Stimulated activated CD4-positive, alpha-beta T cell treated with anti-CD3 and anti-CD28 coated beads, Interleukin-15, amount 100 ng/mL, for 1 hour (primary cell): ENCODE measurements at places on chromosomes 1 and 21.
A peak's percentile ranks its signal among the peaks of the same experiment; 100 is the strongest.

DNA sequence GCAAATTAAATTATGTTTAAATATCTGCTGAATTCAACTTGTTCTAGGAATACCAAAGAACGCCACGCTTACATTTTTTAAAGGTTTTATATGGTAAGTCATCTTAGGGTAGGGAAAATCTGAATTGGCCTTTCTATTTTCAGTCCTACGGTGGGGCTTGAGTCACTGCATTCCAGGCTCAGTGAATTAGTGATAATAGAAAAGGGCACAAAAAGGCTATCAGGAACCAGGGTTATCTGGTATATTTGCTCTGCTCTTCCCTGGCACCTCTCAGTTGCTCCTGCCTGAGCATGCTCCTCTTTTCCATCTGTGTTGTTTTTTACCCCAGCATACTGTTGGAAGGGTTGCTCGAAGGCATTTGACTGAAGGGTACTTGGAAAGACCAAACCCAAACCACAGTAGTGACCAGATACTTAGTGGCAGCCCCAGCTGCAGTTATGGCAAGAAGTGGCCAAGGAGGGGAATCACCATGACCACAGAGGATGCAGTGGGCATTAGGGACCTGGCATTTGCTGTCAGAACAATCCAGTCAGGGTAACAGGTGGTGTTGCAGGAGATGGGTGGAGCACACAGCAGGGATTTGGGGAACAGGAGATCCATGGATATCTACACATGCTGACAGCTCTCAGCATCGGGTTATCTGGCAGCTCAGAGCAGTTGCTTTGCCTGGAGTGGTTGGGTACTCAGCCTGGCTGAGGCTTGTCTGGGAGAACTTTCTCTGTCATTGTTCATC, 2.3 kb downstream of the OVAAL start:
- no peak for DNase-seq

DNA sequence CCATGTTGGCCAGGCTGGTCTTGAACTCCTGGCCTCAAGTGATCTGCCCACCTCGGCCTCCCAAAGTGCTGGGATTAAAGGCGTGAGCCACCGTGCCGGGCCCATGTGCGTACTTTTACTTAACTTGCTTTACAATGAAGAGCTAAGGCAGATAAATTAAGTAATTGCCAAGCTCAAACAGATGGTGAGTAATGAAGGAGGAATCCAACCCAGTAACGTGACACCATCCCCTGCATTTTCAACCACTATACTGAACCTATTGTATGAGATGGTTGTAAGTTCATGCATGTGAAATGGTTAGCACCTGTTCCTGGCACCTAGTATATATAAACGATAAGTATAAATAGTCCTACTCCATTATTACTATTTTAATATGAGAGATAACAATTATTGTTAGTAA, 588.0 kb upstream of the BEND5 start:
- DNase-seq, result no peak

GRCh38 chr1:202365092-202365815, 16.8 kb downstream of the PPP1R12B start:
- no peak for DNase-seq

GRCh38 chr1:20821466-20821865, 34.4 kb upstream of the HP1BP3 start:
- no peak for DNase-seq

DNA sequence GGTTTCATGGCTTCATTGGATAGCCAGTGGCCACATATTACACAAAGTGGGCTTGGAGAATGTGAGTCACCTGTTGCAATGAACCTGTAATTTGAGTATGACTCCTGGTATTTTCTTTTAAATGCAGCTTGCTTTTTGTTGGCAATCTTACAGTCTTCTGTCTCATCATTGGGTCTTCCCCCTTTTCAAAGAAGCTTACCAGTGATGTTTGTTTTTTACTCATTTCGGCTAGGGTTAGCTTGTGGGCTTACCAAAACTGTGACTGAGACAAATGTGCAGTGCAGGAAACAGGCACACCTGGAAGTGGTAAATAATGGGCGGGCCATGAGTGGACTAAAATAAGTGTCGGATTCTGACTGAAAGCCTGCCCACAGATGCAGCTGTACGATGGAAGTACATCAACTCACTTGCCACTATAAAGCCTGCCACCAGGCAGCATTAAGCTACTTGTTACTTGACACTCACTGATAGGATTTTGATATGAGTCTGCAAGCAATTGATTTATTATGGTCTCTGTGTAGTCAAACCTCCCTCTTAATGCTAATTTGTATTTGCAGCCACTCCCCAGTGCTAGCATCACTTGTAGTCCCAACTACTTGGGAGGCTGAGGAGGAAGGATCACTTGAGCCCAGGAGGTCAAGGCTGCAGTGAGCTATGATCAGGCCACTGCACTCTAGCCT, 4.2 kb downstream of the HHAT start:
- DNase-seq, result peak; percentile 18

DNA sequence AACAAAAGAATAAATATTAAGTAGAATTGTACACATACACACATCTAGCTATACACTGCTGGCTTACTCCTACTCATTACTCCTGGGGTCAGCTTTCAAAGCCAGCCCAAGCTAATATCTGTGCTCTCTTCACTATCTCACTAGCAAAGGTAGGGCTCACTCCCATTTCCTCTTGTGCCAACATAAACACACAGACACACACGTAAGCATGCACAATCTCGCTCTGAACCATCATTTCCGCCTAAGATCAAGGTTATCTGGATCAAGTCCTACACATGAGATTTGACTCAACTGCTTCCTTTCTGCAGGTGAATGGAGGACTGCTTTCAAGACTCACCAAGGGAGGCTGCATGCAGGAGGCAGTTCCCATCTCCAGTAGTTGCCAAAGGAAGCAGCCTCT, 28.8 kb upstream of the MTMR11 start:
- DNase-seq, result no peak

GRCh38 chr1:76957961-76958360, 90.7 kb downstream of the ST6GALNAC5 start:
- DNase-seq, result no peak

GRCh38 chr1:197637406-197637805, 137.9 kb downstream of the DENND1B start:
- no peak for DNase-seq

DNA sequence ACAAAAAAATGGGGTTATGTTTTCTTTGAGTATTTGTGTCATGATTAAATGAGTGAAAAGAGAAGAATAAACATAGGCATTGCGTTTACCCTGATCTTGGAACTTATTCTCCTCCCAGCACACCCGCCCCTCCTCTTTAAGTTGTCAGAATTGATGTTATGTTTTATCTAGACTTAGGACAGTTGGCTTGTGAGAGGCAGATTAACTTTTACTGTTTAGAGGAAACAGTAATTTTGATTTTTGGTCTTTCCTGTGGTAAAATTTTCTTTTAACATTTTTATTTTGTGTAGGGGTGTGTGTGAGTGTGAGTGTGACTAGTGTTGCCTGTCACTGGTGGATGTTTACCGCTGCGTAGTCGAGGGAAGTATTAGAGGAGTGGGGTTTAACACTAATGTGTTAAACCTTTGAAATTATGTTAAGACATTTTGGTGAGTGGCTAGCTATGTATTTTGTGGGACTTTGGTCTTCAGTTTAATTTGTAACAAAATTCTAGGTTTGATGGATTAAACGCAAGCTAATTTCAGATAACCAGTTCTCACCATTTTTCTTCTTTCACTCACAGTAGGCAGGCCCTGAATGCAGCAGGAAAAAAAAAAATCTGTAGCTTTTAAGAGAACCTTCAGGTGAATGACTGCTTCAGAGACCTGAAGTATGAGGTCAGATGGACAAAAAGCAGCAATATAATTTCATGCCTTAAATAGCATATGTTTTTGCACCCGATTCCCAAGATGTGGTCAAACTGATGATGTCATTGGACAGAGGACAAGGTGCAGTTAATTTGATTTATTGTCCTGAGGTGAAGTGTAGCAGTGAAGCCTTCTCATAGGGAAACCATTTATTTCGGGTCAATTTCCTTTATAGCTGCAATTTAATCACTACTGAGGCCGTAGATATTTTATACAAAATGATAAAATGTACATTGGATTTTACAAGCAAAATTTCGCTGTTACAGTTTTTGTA, 2.7 kb downstream of the POU2F1 start:
- no peak for DNase-seq

- no peak for DNase-seq
Measured at GRCh38 chr1:234507089-234507488, 28.1 kb upstream of the TARBP1 start.

GRCh38 chr1:234067581-234068337, 163.3 kb downstream of the SLC35F3 start:
- DNase-seq, result no peak

GRCh38 chr1:89887270-89887669, 66.4 kb downstream of the LRRC8D start:
- no peak for DNase-seq

DNA sequence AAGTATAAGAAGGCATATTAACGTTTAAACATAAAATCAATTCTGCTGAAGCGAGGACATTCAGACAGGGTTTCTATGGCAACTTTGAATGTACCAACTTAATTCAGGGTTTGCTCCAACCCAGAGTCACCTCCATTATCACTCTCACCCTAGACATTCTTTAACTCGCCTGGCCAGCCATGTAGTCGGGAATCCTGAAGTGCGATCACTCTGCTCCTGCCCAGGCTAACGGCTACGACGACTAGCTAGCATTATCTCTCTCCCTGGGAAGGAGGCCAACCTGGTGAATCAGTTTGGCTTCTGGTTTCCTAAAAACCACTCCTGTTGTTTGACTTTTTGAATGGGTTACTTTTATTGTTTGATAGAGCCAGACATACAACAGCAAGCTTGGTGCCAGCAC, 38.9 kb upstream of the ZBTB18 start:
- DNase-seq, result no peak

- DNase-seq, result no peak
Measured at GRCh38 chr1:69743146-69743545, 175.4 kb downstream of the LRRC7 start.

DNA sequence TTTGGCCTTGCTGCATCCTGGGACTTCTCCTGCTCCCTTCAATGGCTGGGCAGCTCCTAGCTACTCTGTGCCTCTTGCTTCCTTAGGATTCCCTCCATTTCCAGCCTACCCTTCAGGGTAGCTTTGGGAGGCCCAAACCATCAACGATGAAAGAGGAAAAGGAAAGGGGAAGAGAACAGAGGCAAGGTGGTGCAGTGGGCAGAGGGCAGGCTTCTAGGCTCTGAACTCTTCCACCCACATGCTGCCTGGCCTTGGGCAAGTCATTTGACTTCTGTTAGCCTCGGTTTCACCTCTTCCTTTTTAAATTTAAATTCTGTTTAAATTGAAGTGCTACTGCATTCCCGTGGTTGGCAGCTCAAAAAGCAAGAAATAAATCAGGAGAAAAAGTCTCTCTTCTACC, 5.7 kb upstream of the PPM1J start:
- DNase-seq, result no peak

GRCh38 chr21:38156200-38156599, 100.6 kb upstream of the KCNJ15 start:
- no peak for DNase-seq

- no peak for DNase-seq
Measured at GRCh38 chr1:170661646-170662411, 2.1 kb upstream of the PRRX1 start.

DNA sequence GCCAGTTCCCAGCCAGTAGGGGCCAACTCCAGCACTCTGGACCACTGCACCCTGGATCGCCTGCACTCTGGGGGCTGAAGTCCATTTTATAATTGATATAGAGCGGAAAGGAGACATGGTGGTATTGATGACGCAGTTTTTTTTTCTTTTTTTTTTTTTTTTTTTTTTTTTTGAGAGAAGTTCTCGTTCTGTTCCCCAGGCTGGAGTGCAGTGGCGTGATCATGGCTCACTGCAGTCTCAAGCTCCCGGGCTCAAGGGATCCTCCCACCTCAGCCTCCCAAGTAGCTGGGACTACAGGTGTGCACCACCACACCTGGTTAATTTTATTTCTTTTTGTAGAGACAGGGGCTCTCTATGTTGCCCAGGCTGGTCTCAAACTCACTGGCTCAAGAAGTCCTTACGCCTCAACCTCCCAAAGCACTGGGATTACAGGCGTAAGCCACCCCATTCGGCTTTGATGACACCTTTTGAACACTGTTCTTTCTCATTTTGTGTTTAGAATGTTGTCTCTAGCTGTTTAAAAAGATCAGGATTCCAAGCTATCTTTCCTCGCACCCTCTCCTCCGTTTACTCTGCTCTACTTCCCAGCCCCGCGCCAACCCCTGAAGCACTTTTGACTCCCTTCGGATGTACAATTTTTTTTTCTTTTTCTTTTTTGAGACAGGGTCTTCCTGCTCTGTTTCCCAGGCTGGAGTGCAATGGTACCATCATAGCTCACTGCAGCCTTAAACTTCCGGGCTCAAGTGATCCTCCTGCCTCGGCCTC, 960 bp downstream of the MX2 start:
- DNase-seq, result no peak

- DNase-seq, result no peak
Measured at GRCh38 chr1:48048064-48048463, 50.9 kb upstream of the TRABD2B start.

DNA sequence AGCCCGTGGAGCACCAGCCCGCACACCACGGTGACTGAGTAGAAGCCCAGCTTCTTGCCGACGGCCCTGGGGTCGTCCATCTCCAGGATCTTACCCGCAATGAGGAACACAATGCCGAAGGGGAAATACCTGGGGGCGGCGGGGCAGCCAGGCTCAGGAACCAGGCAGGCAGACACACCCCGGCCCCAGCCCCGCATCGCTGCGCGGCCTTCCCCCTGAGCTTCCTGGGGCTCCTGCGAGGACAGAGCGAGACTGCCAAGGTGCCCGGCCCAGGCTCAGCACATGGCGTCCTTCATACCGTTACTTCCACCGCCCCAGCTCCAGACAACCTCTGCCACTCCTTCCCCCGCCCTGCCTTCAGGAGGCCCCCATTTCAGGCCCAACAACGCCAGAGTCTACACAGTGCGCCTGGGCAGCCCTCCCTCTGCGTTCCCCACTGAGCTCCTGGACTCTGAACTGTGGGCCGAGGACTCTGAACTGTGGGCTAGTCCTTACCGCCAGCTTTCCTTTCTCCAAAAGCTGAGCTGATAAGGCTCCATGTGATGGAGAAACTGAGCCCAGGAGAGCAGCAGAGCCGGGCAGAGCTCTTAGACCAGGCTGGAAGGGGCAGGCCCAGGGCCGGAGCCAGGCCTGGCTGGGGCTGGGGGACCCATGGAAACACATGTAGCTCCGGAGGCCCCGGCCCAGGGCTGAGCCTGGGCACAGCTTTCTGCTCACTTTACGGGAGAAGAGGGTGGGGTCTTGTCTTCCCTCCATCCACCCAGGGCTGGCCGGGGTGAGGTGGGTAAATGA, 30.8 kb downstream of the PODN start:
- DNase-seq, result no peak

GRCh38 chr1:117531222-117531621, 74.6 kb upstream of the TENT5C start:
- DNase-seq, result no peak
